ENCODE measurements at places on chromosomes 4 and X.

DNA sequence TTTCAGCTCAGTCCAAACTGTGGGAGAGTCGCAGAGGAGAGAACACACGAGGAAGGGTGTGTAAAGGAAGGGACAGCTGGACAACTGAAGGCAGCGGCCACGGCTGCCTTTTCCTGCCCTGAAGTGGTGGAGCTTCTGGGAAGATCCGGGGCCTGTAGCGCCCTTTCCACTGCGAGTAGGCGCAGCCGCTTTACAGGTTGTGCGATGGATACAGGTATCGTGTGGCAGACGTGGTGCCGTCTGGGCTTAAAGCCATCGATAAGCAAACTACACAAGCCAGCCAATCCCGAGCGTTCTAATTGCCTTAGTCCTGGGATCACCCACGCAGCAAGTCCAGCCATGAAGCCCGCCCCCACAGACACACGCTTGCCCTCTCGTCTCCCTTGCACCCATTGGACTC is 15.4 kb downstream of the NKX6-1 start:
- DNase-seq: no peak

DNA sequence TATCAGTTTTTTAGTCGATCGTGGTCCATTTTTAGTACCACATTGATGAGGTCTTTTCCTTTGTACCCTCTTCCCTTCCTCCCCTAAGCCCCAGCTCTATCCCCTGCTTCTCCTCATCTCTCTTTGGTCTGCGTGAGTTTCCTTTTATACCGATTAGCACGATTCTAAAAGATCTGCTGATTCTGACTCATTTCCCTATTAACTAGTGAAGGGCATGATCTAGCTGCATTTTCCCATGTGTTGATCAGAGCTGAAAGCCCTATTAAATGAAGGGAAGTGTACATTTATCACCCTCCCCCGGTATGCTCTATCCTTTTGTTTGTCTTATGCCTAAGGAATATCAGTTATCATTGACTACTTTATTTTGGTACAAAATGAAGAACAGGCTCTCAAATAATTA is 181.7 kb upstream of the NPY2R start:
- no peak for DNase-seq

GRCh38 chr4:41709844-41710481 is 38.6 kb downstream of the PHOX2B start:
- peak; percentile 82 for DNase-seq

DNA sequence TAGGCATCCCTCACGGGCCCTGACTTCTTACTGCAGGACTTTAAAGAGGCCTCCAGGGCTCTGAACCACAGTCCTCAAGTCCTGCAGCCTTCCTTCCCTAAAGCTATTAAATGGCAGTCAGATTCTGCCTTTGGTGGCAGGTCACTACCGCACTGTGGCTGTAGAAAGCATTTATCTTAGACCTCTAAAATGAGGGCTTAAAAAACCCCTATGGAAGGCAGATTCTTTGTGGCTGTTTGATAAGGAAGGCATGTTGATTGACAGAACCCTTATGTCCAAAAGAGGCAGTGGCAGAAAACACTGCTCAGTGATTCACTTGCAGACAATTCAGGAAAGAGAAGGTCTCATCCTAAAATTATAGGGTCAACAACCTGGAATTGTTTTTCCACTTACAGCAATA is 79.2 kb downstream of the FBXL5 start:
- no peak for DNase-seq

GRCh38 chr4:186885289-186885688 is 161.6 kb upstream of the FAT1 start:
- DNase-seq: no peak

DNA sequence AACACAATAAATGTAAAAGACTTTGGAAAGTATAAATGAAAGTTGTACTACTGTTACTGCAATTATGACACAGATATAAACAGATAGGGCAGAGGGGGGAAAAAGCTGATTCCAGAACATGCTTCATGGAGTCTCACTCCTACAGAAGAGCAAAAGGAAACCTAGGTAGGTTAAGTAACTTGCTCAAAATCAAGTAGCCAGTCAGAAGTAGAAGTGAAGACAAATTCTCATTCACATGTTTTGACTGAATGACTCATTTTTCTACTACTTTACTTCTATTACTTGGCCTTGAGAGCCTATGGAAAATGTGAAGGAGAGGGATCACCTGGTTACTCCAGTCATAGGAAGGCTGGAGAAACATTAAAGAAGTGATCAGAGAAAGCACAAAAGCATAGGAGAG is 23.6 kb upstream of the RASGEF1B start:
- no peak for DNase-seq

GRCh38 chrX:83185010-83185409 is 323.1 kb upstream of the POU3F4 start:
- no peak for DNase-seq

- DNase-seq: no peak
Measured at GRCh38 chrX:82163701-82164100, 961.8 kb downstream of the SH3BGRL start.

DNA sequence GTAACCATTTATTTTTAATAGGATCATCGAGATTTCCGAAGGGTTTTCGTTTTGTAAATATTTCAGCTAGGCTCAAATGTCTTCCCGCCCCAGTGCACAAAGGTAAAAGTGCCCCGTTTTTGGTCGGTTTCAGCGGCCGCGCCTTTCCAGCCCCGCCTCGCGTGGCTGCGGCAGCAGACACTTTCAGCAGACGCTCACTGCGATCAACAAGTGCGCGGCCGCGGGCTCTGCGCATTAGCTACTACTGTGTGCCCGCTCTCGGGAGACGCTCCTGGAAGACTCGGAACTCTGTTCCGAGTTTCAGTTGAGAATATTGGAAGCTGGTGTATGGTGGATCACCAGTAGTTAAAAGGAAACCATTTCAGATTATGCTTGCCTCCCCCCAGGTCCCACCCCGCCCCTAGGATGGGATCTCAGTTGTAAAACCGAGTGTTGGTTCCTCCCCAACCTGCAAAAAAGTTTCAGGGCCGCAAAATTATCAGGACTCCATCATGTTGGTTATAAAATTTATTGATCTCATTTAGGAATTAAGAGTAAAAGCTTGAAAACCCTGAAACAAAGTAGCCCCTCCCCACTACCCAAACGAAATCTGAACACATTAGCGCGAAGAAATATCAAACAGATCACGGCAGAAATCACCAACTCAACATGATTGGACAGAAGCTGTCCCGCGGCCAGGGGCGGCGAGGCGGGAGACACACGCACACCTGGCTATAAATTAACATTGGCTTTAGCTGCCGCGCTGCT is 2.2 kb downstream of the SOX3 start:
- no peak for DNase-seq

DNA sequence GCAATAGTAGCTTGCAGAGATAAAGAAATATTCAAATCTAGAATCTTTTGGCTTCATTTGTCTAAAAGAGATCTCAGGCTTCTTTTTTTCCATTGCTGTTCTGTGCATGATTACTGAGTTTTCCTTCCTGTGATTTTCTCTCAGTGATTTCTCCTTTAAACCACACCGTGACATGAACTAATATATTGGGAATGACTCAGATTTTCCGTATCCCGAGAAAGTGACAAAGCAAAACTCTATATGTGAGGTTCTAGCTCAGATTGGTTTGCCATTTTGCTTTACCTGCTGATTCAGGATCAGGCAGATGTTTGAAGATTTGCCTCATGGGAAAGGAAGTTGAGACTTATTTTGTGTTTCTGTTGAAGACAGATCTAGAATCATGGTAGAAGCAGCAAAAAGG is 59.4 kb downstream of the MTHFD2L start:
- DNase-seq: no peak

GRCh38 chr4:74777531-74777930 is 16.8 kb downstream of the BTC start:
- DNase-seq: no peak

DNA sequence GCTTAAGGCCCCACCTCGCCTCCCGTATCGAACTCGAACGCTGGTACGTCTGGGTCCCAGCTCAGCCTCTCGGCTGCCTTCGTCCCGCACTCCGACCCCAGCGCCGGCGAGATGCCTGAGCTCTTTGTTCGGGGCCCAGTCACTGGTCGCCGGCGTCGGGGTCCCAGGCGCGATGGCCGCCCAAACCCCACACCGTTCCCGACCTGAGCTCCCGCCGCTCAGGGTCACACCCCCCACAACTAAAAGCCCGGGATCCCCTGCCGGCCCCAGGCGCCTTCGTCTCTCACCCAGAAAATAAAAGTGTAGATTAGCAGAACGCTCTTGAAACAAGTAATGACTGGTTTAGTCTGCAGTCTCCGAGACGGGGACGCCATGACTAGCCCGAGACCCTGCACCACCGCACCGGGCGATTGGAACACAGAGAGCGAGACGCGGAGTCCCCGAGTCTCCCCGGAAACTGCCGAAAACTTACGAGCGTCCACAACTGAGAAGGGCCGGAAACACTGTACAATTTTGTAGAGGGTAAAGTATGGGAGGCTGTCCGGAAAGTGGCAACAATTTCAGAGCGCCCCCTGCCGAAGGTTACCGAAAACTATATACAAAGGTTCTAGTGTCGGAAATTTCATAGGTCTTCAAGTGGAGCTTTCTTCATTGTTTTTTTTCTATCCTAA is at the start of gene TSPAN6:
TSPAN6 (minus strand) TSS at position 486 of the 671 bp plus-strand sequence; CDS start at position 374, 112 bp downstream.
- peak; percentile 79 for DNase-seq

DNA sequence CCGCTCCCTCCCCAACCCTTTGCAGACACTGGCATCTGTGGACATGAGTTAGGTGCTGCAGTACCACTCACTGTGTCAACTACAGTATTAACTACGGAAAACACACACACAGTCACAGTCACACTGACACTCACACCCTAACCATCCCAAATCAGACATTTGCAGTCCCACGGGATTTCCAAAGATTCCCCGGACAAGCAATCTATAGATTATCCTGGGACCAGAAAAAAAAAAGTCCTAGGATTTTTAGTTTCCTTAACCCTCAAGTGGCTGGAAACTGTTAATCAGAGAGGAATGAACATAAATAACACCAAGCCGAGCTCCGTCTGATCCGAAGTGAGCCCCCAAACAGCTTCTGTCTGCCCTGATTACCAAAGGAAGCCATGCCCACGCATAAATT is 81.9 kb upstream of the DHRSX start:
- no peak for DNase-seq

DNA sequence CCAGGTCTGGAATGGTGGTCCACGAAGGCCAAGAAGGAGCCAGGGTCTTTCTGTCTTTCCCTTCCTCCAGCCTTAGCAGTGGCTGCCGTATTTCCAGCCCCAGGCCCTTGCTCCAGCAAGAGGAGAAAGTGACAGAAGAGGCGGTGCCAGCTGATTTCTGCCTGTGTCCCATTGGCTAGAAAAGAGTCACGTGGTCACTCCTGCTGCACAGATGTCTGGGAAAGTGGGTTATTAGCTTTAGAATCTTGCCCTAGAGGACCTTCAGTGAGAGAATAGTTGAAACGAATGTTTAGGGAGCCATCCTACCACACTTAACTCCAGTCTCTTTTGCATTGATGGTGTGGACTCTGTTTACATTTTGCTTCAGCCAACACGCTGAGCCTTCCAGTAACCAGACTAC is 99.3 kb upstream of the BCOR start:
- DNase-seq: no peak

DNA sequence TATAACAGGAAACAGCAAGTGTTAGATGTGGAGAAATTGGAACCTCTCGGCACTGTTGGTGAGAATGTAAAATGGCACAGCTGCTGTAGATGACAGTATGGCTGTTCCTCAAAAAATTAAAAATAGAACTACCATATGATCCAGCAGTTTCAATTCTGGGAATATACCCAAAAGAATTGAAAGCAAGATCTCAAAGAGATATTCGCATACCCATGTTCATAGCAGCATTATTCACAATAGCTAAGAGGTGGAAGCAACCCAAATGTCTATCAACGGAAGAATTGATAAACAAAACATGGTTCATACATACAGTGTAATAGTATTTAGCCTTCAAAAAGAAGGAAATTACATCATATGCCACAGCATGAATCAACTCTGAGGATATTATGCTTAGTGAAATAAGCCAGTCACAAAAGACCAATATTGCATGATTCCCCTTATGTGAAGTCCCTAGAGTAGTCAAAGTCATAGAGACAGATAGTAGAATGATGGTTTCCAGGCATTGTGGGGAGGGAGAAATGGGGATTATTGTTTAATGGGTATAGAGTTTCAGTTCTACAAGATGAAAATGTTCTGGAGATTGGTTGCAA is 467.7 kb downstream of the IDS start:
- DNase-seq: no peak

DNA sequence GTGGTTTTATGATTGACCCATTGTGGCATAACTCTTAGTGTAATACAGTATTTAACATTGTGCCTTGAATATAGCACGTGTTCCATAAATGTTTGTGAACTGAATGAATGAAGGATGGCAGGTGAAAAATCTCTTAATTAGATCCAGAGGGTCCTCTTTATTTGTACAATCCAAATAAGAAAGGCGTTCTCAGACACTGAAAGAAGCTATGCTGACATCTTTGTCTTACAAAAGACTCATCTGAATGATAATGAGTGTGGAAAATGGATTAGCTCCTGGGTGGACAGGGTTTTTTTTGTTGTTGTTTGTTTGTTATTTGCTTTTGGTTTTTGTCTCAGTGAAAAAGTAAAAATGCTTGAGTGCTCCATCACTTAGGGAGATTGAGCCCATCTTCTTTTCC is 62.7 kb downstream of the NEUROG2 start:
- no peak for DNase-seq

DNA sequence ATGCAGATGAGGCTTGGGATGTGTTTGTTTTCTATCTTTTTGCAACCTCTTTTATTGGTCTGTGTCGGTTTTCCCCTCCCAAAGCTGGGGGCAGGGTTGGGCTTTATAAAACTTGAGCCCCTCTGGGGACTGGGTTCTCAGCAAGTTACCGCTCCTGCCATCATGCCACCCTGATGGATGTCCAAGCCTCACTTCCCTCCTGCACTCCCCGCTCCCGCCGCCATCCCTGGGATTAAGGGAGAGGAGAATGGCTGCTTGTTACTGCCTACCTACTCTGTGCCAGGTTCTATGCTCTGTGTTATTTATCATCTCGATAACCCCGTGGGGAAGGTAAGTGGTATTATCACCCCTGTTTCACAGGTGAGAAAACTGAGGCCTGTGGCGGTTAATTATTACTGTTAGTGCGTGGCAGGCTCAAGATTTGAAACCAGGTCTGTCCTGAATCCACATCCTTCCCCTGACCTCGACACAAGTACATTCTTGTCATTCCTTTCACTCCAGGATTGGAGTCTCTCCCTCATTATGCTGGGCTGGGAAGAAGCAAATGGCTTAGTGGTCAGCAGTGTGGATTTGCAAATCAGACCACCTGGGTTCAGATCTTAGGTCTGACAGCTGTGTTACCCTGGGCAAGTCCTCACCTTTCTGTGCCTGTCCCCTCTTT is 4.5 kb downstream of the UBA1 start:
- DNase-seq: no peak

GRCh38 chr4:11507920-11508319 is 79.2 kb upstream of the HS3ST1 start:
- no peak for DNase-seq

DNA sequence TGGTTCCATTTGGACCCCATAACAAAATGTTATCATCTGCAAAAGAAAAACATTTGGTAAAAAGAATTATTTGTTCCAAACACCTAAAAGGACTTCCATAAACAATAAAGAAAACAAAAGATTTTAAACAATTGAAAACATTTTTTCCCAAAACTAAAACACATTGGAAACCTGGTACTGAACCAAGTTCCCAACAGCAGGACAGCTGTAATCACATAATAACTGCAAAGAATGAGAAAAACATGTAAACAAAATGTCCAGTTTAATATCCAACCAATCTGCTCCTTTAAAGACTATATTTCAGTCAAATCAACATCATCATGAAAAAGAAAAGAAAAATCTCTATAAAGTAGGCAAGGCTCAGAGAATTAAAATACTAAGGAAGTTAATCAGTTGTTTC is 36.3 kb downstream of the PRDM5 start:
- no peak for DNase-seq

GRCh38 chr4:146334862-146335449 is 120.6 kb downstream of the REELD1 start:
- DNase-seq: no peak

Data from RWPE1 (cell line).